ENCODE measurements at places on chromosomes 7 and 10.

DNA sequence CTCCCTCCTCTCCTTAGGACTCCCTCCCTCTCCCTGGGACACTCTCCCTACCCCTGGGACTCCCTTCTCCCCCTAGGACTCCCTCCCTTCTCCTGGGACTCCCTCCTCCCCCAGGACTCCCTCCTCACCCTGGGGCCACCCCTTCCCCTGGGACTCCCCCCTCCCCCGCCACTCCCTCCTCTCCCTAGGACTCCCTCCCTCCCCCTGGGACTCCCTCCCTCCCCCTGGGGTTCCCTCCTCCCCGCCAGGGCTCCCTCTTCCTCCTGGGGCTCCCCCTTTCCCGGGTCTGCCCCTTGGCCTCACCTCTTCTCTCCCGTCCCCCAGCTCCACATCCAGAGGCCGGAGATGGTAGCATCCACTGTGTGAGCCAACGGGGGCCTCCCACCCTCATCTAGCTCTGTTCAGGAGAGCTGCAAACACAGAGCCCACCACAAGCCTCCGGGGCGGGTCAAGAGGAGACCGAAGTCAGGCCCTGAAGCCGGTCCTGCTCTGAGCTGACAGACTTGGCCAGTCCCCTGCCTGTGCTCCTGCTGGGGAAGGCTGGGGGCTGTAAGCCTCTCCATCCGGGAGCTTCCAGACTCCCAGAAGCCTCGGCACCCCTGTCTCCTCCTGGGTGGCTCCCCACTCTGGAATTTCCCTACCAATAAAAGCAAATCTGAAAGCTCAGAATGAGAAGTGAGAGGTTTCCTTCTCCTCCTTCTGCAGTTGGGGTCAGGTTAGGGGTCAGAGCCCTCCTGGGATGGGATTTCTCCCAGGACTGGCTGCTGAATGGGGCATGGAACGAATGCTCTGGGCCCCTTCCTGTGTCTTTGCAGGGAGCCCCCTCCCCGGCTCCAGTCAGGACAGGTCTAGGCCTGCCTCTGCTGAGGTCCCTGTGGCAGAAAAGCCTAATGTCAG lies 1.4 kb upstream of the MUC17 start:
- no peak for DNase-seq

DNA sequence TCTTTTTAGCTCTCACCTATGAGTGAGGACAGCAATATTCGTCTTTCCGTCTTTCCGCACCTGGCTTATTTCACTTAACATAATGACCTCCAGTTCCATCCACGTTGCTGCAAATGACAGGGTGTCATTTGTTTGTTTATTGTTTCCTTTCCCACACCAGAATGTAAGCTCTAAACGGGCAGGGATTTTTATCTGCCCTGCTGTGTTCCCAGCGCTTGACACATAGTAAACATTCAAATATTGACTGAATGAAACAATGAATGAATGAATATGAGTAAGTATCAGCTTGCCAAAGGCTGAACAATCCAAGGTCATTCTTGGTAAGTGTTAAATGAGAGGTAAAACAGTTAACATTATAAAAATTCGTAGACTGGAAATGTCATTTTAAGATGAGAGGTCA lies 12.8 kb downstream of the SH3PXD2A start:
- no peak for DNase-seq

- DNase-seq = no peak
Observed at GRCh38 chr10:23974746-23975272, 234.1 kb upstream of the KIAA1217 start.

DNA sequence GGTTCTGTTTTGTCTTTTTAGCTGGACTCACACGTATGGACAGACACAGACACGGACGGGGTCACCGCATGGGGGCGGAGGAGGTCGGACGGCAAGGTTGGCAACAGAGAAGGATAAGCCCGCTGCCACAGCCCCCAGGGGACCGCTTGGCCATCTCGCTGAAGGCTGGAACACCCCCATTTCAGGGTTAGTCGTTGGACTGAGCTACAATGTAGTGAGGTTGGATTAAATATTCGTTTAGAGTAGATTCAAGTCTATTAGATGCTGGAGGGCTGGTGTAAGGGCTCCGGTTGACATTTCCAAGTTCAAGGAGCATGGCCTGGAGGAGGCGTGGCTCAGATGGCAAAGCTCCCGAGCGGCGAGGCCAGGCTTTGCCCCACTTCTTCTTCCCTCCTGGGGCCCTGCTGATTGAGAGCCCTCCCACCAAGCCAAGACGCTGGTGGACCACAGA lies 35.2 kb downstream of the PPIF start:
- no peak for DNase-seq

DNA sequence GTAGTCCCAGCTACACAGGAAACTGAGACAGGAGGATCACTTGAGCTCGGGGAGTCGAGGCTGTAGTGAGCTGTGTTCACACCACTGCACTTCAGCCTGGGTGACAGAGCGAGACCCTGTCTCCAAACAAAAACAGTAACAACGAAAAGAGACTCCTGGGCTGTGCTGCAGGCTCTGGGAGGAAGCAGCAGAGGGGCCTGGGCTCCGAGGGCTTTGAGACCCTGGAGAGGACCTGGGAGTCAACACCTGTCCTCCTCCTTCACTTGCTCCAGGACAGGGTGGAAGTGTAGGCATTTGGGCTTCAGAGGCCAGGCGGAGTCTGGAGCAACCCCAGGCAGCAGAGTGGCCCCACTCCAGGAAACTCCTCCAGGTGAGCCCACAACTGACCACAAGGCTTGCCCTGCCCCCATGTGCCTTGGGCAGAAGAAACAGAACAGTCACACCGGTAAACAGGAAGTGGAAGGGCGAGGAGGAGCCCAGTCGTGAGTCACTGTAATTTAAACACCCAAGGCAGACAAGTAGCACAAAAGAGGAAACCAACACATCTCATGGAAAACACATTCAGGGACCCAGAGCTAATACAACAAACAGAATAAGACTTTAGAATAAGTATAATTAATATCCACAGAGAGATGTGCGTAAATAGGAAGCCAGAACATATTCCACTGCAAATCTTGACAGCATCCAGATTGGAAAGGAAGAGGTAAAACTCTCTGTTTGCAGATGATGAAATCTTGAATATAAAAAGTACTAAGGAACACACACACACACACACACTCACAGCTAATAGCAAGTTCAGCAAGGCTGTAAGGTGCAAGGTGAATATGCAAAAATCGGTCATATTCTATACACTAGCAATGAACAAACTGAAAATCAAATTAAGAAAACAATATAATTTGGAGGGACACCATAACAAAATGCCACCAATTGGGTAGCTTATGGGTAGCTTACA lies 20.5 kb upstream of the RASGEF1A start:
- peak; percentile 62 for DNase-seq

DNA sequence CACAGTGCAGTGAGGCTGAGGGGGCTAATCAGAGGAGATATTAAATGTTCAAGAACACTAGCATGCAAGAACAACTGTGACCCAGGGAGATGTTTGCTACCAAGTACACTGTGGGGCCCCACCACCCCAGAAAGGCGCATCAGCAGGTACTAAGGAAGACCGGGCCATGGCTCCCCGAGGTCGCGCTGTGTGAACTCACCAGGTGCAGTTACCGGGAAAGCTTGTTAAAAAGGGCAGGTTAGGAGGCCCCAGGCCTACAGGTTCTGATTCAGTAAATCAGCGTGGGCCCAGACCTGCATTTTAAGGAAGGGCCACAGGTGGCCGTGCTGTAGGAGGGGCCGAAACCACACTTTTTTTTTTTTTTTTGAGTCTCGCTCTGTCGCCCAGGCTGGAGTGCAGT lies 54.6 kb downstream of the TMEM209 start:
- DNase-seq = no peak

Data from bone marrow (tissue), 2 donors.